ENCODE measurements at places on chromosomes 2 and 18. TPM values are rescaled to one million over a fixed set of nuclear protein-coding genes. Genes with fewer than 3 reads are reported as not detected.

Gene MCEE
- 26.6 TPM for total RNA-seq

Gene LRRC30
- not detected for total RNA-seq

Gene SCG2
- 0.42 TPM for total RNA-seq

Gene NOL4
- total RNA-seq, result 0.31 TPM

Gene FRZB
- 5.3 TPM for total RNA-seq

Gene IL1F10
- not detected for total RNA-seq

Gene SERPINB4
- not detected for total RNA-seq

Gene THSD7B
- 0.16 TPM for total RNA-seq

Gene OR6B2
- total RNA-seq, result not detected

Gene ELAC1
- total RNA-seq, result 4.3 TPM

Gene CFAP53
- 0.18 TPM for total RNA-seq

Gene ABI2
- total RNA-seq, result 51.0 TPM

Gene FHL2
- 32.3 TPM for total RNA-seq

Gene NDUFAF7
- total RNA-seq, result 17.1 TPM

Gene RPL37A
- 1,963 TPM for total RNA-seq

Gene COL6A3
- total RNA-seq, result 186 TPM

Gene B3GNT7
- total RNA-seq, result 4.5 TPM

Gene EN1
- not detected for total RNA-seq

Gene HOXD8
- 1.3 TPM for total RNA-seq

Gene NCKAP5
- total RNA-seq, result 6.2 TPM

Gene OTX1
- total RNA-seq, result not detected

Gene ACOXL
- 0.12 TPM for total RNA-seq

Gene PXDN
- total RNA-seq, result 46.0 TPM

Gene SEPTIN10
- total RNA-seq, result 63.4 TPM

Gene YES1
- total RNA-seq, result 32.6 TPM

Gene PARD3B
- total RNA-seq, result 12.5 TPM

Gene FOSL2
- 66.6 TPM for total RNA-seq
